ENCODE measurements at places on chromosomes 16 and 17.

DNA sequence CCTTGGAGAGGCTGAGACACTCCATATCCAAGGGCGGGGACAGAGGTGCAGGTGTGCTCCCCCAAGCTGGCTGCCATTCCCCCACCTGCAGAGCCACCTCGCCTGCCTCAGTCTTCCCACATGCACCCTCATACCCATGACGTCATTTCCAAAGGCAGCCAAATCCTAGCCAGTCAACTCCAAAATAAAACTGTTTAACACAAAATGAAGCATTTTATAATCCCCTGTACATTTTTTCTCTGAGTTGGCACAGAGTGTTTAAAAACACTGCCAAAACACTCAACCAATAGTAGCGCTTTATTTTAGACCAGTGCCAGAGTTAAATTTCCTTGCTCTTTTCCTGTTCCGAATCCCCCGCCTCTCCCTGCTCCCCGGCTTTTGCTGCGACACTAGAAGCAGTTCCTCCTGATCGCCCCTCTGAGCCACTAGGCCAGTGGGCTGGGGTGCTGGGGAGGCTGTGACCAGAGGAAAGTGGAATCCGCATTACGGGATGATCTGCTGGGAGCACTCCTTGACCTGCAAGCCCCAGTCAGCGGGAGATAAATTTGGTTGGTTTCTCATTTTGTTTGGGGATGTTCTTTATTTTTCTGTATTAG, 139.5 kb downstream of the ZNF423 start:
- no peak for DNase-seq

- DNase-seq: peak; percentile 32
Measured at GRCh38 chr17:7987112-7987893, 15.1 kb upstream of the GUCY2D start.

DNA sequence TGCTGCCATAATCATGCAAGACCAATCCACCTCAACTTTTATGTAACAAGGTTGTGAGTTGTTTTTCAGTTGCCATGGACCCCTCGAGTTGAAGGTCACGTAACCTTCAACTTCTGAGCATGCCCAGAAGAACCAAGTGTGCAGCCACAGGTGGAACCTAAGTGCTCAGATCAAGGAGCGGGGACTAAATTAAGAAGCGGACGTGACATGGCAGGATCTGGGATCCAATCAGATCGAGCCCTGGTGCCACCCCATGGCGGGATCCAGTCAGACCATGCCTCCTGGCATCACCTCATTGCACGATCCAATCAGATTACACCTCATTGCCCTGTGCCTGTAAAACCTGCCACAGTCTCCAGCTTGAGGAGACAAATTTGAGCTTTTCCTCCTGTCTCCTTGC, 204.5 kb upstream of the CDH5 start:
- no peak for DNase-seq

DNA sequence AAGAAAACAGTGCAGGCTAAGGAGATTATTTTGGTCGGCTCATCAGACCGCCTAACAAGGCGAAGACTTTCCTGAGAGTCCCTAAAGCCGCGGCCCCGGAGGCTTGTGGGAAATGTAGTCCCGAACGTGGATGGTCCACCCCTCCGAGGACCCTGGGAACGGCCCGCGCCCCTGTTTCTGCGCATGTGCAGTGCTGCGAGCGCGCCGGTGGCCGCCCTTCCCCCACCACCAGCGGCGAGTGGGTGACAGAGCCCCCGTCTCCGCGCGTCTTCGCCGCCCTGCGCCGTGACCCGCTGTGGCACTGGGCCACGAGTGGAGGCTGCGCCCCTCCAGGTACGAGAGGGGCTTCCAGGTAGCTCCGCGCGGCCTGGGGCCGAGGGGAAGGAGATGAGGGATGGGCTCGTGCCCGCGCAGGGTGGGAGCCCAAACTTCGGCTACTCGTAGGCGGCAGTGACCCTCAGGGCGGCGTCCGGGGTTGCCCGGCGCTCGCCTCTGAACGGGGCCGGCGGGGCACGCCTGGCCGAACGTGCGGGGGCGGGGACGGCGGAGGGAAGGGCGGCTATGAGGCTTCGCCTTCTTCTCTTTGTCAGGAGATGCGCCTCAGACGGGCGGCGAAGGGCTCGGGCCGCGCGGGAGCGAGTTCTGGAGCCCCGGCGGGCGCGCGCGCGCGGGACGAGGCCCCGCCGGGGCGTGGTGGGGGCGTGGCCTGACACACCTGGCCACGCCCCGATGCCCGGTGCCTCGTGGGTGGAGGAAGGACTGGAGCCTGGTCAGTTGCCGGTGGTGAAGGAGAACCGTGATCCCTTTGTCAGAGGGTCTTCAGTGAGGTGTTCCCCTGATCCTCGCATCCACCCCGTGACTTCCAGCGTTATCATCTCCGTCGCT, at the start of gene ZFP1:
Gene ZFP1, plus strand, starts transcription at position 214 of the 885 bp plus-strand sequence. CDS start 4,428 bp downstream, outside the sequence.
- peak; percentile 92 for DNase-seq

GRCh38 chr16:47829850-47830600, 325.8 kb downstream of the ABCC12 start:
- no peak for DNase-seq

- DNase-seq: no peak
Measured at GRCh38 chr16:24524855-24525677, 14.3 kb upstream of the RBBP6 start.

GRCh38 chr16:87366930-87367329, 16.6 kb downstream of the FBXO31 start:
- no peak for DNase-seq

- DNase-seq: no peak
Measured at GRCh38 chr17:69188064-69188463, 40.6 kb downstream of the ABCA10 start.

DNA sequence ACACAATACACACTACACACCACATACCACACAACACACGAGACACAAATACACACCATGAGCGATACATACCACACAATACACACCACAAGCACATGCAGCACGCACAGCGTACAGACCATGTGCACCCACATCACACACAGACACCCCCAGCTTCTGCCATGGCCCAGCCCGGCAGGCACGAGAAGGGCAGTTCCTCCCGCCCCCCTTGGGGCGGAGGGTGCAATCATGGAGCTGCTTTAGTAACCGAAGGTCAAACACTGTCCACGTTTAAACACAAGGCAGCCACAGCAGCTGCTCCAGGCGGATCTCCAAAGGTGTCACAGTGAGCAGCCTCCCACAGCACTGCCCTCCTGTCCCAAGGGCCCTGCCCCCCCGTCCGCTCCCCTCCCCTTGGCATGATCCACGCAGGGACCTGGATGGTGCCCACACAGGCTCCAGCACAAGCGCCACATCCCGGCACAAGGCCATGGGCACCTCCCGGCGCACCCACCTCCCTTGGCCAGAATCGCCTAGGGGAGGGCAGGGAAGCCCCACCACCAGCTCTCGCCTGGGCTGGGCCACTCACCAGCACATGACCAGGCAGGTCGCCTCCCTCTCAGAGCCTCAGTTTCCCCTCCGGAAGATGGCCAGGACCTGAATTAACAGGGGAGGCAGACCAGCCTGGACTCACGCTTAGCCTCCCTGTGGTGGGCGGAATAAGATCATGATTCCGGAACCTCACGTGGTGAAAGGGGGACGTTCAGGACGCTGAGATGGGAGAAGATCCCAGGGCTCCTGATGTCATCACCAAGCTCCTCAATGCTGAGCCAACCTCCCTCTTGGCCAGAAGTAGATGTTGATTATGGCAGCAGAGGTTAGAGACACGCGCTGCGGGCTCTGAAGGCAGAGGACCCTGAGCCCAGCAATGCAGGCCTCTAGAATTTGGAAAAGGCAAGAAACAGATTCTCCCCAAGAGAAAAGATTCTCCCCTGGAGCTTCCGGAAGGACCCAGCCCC, 32.6 kb upstream of the ZNF469 start:
- DNase-seq: no peak

- DNase-seq: peak; percentile 51
Measured at GRCh38 chr17:78391843-78392242, 13.4 kb downstream of the PGS1 start.

GRCh38 chr17:31067691-31068184, 27.0 kb upstream of the NF1 start:
- DNase-seq: peak; percentile 88

DNA sequence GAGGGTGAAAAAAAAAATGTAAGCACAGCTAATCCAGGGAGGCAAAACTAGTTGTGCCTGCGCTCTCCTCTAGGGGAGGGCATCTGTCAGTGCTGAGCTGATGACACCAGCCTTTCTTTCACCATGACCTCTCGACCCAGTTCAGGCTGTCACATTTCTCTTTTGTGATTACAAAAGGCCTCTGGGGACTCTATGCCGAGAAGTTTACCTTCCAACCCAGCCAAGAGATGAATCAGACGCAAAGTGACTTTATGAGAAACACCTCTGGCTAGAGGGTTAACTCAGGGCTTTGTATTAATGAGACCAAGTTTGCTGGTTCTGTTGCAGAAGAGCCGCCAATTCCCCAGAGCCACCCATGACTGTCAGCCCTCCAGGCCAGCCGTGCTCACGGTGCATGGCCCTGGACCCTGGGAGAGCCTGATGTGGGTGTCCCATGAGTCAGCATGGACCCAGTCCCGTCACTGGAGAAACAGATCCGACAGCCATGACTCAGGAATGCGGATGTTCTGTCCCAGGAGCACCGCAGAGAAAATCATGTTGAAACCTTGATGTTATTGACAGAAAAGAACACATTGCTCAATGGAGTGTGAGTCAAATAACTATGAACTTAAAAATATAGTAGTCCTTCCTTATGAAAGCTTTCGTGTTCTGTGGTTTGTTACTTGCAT, 437.2 kb downstream of the HS3ST3B1 start:
- peak; percentile 99 for DNase-seq

DNA sequence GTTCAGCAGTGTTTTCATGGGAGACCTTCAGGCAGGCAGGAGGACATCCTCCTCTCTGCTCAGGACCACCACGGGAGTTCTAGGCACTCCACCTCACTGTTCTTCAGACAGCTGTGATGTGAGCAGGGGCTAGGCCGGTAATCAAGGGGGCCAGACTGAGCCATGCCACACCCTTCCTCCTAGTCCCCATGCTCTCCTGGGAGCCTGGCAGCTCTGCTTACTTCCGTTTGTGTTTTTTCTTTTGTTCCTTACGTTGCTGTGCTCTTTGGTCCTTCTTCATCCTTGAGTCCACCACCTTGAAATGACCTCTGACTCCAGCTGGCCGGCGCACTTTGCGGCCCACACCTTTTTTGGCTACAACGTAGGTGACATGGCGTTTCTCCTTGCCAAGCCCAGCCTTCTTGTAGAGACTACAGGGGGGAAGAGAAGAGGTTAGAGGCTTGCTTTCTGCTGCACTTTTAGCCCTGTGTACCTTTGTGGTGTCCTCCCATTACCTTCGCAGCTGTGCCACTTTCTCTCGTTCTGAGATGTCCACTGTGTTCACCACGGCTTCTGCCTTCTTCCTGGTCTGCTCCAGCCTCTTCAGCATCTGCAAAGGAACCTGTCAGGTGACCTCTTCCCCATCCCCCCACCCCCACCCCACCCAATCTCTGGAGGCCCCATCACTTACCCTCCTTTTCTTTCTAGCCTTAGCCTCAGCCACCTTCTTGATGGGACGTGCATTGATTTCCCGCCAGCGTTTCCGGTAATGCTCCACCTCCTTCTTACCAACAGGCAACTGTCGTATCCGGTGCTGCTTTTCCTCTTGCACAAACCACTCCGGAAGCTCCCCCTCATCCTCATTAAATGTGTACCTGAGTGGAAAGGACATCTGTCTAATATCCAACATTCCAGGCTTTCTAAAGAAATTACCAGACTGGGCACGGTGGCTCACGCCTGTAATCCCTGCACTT, 7.4 kb upstream of the PSMC5 start:
- no peak for DNase-seq

GRCh38 chr16:75198135-75198600, 8.8 kb downstream of the CTRB2 start:
- peak; percentile 42 for DNase-seq

- DNase-seq: no peak
Measured at GRCh38 chr16:55498101-55498500, 10.8 kb upstream of the LPCAT2 start.

DNA sequence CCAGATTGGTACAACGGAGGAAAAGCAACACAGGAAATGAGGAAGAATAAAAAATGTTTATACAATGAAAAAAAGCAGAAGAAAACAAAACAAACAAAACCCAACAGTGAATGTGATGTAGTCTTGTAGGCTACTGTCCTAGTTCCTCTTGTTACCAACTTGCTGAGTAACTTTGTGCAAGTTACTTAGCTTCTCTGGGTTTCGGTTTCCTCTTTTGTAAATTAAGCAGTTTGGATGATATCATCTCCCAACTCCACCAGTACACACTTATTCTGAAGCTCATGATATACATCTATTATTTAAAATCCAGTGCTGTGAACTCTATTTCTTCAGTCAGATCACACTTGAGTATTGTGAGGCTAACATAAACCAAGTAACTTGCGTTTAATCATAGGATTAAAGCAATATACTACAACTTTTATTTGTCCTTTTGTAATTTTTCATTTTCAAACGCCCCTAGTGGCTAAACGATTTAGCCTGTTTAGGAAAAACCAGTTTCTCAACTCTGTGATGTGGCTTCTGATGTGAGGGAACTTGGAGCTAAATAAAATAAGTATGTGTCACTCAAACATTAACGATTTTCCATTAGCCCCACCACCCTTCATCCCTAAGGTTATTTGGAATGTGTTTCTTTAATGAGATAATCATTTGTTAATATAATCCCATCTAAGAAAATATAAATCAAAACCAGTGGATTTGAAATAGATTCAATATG, 1.4 kb upstream of the UNK start:
- DNase-seq: peak; percentile 60

DNA sequence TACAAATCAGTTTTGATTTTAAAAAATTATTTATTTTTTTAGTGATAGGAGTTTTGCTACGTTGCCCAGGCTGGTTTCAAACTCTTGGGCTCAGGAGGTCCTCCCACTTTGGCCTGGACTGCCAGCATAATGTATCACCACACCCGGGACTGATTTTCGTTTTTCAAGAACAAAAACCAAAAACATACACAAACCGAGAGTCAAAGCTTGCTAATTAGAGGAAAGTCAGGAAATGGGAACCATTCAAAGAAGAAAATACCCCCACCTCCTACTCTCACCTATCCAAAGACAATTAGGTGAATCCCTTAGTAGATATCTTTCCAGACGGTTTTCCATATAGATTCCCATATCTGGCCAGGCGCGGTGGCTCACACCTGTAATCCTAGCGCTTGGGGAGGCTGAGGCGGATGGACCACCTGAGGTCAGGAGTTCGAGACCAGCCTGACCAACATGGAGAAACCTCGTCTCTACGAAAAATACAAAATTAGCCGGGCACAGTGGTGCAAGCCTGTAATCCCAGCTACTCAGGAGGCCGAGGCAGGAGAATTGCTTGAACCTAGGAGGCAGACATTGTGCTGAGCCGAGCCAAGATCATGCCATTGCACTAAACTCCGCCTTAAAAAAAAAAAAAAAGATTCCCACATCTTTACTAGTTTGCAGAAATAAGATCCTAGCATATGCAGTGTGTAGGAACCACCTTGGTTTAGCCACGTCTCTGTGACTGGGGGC, 883 bp upstream of the SPN start:
- no peak for DNase-seq

DNA sequence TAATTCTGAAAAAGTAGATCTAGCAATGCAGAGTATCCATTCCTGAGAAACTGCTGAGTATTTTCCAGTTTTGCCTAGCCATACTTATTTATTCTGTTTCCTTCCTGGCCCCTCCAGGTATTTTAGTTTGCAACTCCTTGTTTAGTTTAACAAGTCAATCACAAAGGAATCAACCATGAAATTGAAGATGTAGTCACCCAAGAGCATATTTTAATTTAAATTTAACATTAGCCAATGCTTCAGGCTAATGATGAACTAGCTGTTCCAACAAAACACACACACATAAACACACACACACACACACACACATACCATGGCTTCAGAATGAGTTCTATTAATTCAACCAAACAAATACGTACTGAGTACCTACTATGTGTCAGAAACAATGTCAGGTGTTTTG, 332.8 kb upstream of the ERCC4 start:
- DNase-seq: no peak
